ENCODE measurements at places on chromosomes 6 and 20.

- DNase-seq = no peak
Measured at GRCh38 chr6:88609983-88610382, 353.4 kb downstream of the RNGTT start.

DNA sequence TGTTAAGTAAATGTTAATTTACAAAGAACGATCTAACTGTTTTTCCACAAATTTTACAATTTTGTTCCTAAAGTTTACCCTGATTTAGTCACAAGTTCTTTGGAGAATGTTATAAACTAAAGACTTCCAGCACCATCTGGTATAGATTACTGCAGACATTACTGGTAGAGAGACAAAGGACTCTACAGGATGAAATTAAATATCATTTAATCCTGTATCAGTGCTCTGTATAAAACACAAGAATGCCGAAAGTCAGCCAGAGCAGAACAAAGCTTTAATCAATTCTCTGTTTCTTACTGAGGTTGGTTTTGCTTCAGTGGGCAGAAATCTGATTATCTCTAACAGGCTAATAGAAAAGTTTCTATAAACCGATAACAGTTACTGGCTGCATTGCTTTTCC is 763.6 kb downstream of the TENT5A start:
- DNase-seq = no peak

DNA sequence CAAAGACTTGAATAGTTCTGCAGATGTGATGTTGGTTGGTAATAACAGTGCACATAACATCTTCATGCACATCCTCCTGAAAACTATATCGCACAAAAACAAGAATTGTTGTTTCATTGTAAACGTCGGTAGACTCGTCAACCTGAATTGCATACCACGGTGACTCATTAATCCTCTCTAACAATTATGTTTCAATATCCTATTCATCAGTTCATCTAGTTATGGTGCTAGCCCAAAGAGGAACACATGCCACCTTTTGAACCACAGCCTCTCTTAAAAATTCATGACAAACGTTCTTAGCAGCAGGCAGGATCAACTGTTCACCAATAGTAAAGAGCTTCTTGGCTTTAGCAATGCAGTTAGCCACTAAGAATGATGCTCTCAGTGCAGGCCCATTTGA is 25.0 kb downstream of the CRYBG1 start:
- DNase-seq = no peak

DNA sequence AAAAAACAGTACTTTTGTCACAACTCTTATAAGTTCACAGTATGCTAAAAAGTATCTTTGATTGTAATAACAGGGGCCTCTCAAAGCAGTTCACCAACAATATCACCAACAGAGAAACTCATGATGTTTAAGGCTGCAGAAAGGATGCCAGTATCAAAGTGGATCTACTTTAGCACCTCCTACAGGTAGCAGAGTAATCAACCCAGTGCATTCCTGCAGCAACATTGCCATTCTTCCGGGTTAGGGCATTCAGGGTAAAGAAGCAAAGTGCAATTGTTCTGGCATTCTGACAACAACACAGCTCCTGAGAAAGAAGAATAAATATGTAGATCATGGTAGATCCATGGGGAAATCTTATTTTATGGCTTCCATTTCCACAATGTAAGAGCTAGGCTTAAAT is 7.6 kb upstream of the SLC17A4 start:
- no peak for DNase-seq

Data from MV-4-11 (cell line).